NCI-H2081 (cell line): ENCODE measurements at places on chromosomes 12 and 14.

DNA sequence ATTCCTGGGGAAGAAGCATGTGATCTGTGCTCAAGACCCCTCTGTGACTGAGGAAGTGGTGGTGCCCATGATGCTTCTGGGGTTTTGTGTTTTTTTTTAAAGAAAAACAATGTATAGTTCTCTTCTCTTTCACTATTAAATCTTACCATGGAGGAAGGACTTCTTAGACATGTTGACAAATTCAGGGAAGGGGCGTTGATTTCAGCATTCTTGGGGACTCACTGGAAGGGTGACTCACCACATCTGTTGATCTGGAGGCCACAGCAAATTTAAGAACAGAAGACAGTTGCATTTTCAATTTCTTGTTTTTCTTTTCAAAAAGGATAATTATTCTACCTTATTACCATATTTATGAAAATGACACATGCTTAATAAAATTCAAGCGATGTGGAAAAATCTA is 152.9 kb upstream of the RTL1 start:
- DNase-seq: no peak

DNA sequence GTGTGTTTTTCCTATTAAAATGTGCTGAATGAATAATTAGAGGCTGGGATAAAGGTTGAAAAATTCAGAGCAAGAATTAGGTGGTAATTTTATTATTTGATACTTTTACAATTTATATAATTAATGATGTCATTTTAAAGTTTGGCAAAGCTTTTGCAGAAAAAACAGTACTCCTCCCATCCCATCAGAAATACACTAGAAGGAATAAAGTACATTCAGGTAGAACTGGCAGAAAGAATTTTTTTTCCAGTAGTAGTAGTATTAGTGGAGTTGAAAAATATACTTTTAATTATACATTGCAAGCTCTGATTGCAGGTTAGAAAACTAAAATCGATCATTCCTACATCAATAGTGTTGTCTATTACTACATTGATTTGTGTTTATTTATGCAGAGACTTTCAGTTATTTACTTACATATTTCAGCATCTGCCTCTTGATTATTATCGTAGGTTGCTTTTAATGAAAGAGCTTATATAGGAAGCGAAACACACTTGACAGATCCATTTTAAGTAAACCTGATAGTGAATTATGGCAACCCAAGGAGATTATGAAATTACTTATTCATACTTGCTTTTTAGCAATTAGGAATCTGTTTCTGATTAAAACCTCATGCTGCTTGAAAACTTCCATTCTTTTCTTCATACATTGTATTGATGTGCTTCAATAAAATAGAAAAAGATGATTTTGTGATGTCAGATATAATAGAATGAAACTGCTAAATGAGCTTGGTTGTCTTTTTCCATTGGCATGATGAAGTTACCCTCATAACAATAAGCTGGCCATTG is 10.1 kb downstream of the FOXG1 start:
- no peak for DNase-seq

DNA sequence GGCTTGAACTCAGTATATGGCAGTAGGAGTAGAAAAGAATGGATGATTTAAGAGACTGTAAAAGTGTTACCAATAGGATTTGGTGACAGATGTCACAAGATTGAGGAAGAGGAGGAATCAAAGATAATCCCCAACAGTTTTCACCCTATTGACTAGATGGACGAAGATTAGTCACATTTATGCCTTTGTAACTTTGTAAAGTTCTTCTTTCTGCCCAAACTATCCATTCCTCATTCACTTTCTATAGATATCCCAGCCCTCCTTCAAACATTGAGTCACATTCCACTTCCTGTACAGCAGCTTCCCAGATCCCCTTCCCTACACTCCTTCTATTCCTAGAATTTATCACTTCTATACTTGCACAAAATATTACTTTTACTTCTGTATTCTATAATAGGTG is 207.9 kb downstream of the BTG1 start:
- no peak for DNase-seq

DNA sequence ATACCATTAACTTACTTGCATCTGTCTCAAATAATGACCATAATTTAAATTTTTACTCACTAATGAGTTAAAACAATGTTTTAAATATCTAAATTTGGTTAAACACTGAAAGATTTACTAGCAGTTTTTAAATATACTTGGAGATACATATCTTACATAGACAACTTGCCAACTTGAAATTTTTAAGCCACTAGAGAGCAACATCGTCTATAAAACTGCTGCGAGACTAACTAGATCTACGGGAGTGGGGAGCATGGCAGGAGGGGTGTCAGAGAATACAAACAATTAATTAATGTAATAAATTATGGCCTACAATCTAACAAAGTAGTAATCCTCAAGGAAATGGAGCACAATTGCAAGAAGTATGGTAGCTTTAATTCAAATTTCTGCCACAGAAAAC is 120.4 kb downstream of the LRRIQ1 start:
- DNase-seq: no peak

GRCh38 chr14:92734618-92735017 is 13.8 kb downstream of the LGMN start:
- no peak for DNase-seq

DNA sequence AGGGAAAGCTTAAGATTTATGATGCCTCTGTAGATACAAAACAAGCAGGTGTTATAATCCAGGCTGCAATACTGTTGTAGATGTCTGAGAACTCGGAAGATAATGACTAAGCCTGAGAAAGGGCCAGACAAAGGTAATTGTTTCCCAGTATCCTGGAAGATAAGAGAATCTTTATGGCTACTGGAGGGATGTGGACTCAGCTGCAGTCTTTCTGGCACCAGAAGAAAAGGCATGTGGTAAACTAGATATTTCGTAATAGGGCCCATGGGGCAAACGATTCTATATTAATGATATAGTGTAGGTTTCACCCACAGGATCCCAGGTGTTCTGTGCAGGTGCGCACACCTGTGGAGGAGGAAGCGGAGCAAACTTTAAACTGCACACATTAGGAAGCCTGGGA is 9.2 kb upstream of the APOLD1 start:
- peak; percentile 90 for DNase-seq

DNA sequence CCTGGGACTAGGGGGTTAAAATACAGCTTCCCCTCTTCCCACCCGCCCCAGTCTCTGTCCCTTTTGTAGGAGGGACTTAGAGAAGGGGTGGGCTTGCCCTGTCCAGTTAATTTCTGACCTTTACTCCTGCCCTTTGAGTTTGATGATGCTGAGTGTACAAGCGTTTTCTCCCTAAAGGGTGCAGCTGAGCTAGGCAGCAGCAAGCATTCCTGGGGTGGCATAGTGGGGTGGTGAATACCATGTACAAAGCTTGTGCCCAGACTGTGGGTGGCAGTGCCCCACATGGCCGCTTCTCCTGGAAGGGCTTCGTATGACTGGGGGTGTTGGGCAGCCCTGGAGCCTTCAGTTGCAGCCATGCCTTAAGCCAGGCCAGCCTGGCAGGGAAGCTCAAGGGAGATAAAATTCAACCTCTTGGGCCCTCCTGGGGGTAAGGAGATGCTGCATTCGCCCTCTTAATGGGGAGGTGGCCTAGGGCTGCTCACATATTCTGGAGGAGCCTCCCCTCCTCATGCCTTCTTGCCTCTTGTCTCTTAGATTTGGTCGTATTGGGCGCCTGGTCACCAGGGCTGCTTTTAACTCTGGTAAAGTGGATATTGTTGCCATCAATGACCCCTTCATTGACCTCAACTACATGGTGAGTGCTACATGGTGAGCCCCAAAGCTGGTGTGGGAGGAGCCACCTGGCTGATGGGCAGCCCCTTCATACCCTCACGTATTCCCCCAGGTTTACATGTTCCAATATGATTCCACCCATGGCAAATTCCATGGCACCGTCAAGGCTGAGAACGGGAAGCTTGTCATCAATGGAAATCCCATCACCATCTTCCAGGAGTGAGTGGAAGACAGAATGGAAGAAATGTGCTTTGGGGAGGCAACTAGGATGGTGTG is 1.9 kb downstream of the GAPDH start:
- no peak for DNase-seq

DNA sequence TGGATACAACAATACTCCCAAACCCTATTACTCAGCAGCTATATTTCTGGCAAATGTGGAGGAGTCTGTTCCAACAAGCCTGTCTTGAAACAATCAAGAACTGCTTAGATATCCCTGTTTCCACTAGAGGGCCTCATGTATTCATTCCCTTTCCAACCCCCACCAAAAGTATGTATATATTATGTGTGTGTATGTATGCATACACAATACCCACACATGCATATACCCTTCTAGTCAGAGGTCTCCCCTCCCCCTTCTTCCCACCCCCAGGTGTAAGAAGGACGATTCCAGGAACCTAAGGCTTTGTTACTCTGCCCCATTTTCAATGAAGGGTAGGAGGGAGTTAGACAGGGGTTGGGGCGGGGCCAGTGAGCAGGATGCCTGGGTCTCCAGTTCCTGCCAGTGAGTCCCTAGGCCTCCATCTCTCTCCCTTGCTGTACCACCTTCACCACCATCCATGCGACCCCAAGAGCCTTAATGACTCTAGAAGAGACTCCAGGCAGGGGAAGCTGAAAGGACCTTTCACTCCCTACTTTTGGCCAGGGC is at the start of gene DGKA:
DGKA (plus strand) TSS at position 392 of the 546 bp plus-strand sequence. CDS start 5,342 bp downstream, outside the sequence.
- peak; percentile 37 for DNase-seq

DNA sequence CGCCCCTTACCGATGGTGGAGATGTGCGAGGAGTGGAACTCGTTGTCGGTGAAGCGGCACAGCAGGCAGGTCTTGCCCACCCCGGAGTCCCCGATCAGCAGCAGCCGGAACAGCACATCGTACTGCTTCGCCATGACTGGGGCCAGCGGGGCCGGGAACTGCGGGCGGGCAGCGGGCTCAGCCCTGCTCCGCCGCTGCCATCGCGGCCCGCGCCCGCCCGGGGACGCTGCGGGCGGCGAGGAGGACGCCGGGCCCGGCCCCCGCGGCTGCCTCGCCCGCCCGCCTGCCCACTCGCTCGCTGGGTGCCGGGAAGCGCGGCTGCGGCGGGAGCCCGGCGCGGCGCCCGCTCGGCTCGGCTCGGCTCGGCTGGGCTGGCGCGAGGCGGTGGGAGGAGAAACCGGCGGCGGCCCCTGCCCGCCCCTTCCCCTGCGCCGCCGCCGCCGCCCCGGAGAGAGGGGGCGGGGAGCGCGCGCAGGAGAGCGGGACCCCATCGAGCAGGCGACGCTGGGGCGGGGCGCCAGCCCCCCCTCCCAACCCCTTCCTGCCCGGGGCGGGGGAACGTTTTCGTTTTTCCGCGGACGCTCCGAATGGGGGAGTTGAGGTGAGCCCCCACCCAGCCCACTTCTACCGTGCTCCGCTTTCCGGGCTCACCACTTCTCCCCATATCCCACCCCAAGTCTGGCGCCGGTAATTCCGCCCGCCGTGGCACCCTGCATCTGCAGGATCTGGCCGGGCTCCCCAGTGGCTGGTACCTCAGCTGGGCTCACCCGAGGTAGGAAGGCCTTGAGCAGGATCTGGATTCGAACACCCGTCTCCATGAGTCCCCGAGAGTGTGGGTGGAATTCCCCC is at the start of gene RAB15:
RAB15 (minus strand) TSS at position 394 of the 849 bp plus-strand sequence; CDS start at position 134, 260 bp downstream.
- no peak for DNase-seq

GRCh38 chr12:26203167-26203780 is 7.9 kb downstream of the SSPN start:
- DNase-seq: no peak

- DNase-seq: no peak
Observed at GRCh38 chr14:101929946-101930345, 34.4 kb upstream of the DYNC1H1 start.

DNA sequence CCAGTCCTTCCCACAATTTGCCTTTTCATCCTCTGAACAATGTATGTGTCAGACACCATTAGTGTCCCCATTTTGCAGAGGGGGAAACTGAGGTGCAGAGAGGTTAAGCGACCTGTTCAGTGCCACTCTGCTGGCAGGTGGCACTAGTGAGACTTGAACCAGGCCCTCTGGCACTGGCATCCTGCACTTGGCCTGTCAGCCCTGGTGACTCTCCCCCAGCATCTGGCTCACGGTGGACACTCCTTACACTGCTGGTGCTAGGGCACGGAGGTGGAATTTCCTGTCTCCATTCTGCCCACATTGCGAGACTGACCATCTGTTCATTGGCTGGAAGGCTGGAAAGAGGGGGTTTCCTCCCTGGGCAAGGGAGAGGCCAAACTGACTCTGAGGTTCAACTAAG is 48.7 kb downstream of the CCNK start:
- no peak for DNase-seq

DNA sequence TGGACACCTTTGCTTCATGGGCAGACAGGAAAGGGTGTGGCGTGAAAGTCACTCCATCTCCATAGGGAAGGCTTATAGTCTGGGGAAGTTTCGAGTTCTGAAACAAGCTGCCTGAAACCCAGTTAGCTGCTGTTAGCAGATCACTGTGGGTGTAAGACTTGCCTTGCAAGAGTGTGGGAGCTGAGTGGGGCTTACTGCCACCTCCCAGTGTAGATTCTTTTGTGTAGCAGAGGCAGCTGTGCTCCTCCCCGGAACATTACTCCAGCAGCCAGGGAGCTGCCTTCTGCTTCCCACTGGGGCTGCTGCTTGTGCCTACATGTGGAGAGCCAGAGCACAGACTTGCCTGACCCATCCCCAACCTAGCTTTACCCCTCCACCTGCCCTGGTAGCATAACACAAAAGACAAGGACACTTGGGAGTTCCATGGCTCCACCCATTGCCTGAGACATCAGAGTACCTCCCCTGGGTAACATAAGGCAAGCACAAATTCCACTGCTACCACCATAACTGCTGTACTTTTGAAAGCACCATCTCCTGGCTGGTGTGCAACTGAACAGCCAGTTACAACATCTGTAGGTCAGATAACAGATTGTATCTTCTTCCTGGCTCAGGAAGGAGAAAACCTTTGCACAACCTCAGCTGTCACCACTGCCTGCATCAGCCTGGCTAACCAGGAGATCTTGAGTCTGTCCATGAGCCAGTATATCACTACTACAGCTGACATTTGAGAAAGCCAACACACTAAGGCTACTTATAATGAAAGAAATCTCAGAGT is 69.5 kb downstream of the ADAMTS20 start:
- DNase-seq: no peak

DNA sequence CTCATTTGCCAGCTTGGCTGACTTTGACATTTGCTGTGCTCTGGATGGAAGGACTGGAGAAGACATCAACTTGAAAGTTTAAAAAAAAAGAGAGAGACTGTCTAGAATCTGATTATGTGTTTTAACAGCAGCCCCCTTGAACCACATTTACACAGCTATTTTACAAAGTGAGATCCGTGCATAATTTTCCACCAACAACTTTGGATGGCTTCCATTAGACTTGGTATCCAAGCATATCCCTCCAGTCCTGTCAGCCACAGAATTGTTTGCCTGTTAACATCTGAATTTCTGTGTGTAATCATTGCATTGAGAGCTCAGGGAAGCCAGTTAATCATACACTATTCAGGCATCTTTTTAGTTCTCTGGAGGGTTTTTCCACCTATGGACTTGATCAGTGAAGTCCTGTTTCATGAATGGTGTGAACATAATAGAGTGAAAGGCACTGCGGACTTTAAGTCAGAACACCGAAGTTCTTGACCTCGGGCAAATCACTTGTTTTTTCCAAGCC is 93.7 kb downstream of the SAMD4A start:
- DNase-seq: no peak
